ENCODE measurements at places on chromosomes 2 and 18.

- DNase-seq: no peak
These were observed 7.6 kb downstream of the CTAGE1 start for GRCh38 chr18:22410126-22410525.

DNA sequence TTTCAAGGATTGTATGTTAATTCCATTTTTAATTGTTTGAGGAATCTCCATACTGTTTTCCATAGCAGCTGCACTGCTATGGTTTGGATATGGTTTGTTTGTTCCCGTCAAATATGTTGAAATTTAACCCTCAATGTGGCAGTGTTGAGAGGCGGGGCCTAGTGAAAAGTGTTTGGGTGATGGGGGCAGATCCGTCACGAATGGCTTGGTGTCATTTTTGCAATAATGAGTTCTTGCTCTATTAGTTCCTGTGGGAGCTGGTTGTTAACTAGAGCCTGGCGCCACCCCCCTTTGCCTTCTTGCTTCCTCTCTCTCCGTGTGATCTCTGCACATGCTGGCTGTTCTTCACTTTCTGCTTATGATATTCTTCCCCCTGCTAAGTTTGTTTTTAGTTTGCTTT, 71.4 kb upstream of the LDLRAD4 start:
- no peak for DNase-seq

GRCh38 chr2:146135245-146135644, 1615.3 kb upstream of the ZEB2 start:
- DNase-seq: no peak

- DNase-seq: no peak
These were observed 10.2 kb downstream of the AFTPH start for GRCh38 chr2:64534363-64534762.

DNA sequence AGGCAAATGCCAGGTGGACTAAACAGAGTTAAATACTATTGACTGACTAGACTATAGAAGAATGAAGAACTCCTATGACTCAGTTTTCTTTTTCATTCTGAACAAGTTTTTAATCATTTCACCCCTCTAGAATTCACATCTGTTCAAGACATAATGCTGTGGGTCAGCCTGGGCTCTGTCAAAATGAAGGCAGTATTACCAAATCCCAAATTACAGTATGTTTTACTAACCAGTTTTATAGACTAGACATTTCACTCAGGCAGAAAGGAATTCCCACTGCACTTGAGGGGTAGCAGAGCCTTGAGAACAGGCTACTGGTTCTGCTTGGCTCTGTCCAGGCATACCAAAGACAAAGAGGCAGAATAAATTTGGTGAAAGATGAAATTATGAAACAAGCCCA, 511.7 kb downstream of the EPHA4 start:
- no peak for DNase-seq

- DNase-seq: no peak
These were observed 3.4 kb upstream of the TXNL1 start for GRCh38 chr18:56641714-56642337.

- no peak for DNase-seq
These were observed 10.2 kb upstream of the HTR2B start for GRCh38 chr2:231134910-231135655.

Data from fibroblast of gingiva (primary cell).